ENCODE measurements at places on chromosomes 7 and 10.
A peak's percentile ranks its signal among the peaks of the same experiment; 100 is the strongest.

DNA sequence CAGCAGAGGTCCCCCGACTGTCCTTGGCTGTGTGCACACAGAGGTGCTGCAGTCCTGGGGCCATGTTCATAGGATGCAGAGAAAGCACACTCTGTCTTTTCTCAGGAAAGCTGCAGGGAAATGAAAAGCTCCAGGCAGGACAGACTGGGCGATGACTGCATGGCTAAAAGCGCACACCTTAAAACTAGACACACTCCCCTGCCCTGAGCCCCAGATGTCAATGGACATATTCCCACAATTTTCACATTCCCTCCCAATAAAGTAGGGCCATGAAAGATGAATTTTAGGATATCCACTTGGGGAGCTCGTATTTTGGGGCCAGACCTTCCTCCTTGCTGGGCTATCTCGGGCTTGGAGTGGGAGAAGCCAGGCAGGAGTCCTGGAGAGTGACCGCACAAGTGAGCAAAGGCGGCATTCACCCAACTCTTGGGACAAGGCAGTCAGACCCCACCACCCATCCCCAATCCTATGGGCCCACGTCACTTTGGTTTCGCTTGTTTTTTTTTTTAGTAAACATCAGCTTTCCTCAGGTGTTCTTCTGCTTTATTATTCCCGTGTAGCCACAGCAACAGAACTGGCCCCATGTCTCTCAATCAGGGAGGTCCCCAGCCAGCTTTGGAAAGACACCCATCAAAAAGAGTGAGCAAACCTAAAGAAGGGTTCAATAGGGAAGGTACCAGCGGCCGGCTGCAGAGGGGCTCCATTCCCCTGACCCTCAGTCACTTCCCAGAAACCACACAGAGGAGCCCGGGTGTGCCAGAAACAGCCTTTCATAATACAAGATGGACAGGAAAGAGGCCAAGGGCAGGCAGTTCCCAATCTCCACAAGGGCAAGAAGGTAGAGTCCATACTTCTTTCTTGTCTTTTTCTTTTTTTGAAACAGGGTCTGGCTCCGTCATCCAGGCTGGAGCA is 12.7 kb downstream of the GPRIN2 start:
- DNase-seq: no peak

GRCh38 chr10:63767138-63767801 is 246.1 kb downstream of the REEP3 start:
- DNase-seq: no peak

DNA sequence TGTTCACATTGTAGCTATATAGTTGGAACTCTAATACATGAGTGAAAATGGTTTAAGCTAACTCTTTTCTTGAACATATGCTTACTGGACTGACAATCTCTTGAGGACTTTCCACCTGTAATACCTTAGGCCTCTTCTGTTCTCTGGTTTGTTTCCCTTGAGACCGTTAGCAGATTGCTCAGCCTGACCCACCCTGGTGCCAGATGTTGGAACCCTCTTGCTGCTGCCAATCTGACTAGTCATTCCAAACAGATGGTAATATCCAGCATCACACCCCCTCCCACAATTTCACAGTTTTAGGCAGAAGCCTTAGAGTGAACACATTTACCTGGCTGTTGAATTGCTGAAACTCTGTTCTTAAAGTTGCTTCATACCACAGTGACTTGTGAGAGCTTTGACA is 18.7 kb downstream of the CALD1 start:
- no peak for DNase-seq

DNA sequence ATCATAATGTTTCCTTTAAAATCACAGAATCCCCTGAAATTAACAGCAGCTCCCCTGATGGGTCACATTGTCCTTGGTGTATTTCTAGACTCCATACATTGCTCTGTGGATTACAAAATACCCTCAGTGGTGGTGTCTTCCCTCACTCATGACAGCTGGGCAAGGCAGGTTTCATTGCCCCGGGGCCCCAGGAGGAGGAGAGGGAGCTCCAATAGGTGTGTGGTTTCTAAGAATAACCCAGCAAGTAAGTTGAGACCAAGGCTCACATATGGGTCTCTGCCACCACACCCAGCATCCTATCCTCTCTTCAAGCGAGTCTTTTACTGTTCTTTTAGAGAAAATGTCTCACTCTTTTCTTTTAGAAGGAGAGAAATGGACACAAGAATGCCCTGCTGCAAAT is 63.6 kb downstream of the PKD1L1 start:
- DNase-seq: no peak

GRCh38 chr7:130486954-130487436 is 4.9 kb upstream of the MEST start:
- no peak for DNase-seq

- DNase-seq: no peak
Observed at GRCh38 chr10:86922553-86922961, 34.9 kb downstream of the MMRN2 start.

DNA sequence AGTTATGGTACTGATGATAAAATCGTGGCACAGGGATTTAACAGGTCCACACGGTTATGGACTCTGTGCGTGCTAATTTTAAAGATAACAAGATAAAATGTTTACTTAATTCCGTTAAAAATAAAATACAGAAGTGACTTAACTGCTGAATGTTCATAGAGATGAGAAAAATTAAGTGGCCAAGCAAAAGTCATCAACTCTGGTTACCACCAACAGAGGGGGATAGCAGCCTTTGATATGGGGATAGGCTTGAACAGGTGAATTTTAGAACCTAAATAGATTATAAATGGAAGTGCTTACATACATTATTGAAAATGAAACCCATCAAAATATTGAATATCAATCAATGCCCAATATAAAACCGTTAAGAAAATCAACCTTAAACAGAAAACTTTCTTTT is 245.0 kb downstream of the WDR37 start:
- DNase-seq: no peak

DNA sequence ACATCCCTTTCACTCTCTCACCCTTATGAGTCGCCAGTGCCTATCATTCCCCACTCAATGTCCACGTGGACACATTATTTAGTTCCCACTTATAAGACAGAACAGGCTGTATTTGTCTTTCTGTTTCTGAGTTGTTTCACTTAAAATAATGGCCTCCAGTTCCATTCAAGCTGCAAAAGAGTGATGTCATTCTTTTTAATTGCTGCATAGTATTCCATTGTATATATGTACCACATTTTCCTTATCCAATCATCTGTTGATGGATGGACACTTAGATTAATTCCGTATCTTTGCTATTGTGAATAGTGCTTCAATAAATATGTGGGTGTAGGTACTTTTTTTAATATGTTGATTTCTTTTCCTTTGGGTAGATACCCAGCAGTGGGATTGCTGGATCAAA is 79.1 kb downstream of the ZNF365 start:
- DNase-seq: no peak

- peak; percentile 63 for DNase-seq
Observed at GRCh38 chr10:24901686-24902399, 50.6 kb downstream of the PRTFDC1 start.

DNA sequence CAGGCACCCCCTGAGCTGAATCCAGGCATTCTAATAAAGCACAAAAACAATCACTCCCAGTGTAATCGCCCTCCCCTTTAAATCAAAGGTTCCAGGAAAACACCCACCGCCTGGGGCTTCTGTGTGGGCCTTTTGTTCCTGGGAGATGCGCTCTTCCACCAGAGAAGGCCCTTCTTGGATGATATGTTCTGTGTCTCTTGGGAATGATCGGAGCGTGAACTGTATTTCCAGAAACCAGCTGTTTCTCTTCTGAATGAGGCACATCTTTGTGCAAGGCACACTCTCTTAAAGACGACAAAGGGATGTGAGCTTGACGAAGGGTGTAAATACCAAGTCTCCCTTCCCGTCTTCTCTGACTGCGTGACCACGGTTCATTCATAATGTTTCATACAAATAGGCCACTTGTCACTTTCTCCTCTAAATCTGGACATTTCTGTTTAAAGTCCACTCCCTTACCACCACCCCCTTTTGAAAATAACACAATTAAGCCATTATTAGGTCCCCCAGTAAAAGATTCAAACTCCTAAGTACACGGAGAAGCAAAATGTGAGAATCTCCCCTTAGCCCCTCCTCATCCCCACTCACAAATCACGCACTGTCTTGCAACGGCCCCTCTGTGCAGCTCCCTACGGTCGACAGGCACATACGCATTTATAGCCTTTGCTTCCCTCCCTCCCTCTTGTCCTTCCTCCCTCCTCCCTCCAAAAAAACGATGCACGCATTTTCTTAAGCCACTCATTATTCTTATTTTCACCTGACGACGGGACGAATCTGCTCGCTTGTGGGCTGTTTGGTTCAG is 45.6 kb upstream of the ENO4 start:
- no peak for DNase-seq

DNA sequence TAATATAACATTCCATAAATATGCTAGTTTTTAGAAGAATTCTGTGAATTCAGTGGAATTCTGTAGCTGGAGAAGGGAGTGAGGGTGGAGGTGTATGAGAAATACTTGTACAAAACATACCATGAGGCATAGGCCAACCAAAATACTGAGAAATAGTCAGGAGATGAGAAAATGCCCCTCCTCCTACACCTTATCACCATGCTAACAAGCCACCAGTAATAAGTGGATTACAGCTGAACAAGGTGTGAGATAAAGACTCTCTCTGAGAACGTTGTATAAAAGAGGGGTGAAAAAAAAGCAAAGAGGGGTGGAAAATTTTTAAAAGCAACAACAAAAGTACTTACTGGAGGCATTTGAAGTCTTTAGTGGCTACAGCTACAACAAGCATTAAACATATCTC is 90.4 kb upstream of the IGFBP3 start:
- no peak for DNase-seq

DNA sequence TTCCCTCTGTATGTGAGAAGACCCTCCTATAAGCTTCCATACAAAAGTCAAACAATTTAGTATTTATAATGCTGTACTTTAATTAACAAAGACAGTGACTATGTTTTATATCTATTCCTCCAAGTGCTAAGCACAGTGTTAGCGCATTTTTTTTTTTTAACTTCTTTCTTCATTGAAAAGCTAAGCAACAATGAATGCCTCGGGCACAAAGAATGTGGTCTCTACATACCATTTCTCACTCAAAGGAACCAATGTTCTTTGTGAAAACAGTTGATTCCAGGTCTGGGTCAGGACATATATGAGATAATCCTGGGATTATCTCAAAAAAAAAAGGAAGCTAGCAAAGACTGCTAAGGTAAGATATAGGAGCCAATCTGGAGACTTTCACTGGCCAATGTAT is 26.2 kb upstream of the REEP3 start:
- no peak for DNase-seq

DNA sequence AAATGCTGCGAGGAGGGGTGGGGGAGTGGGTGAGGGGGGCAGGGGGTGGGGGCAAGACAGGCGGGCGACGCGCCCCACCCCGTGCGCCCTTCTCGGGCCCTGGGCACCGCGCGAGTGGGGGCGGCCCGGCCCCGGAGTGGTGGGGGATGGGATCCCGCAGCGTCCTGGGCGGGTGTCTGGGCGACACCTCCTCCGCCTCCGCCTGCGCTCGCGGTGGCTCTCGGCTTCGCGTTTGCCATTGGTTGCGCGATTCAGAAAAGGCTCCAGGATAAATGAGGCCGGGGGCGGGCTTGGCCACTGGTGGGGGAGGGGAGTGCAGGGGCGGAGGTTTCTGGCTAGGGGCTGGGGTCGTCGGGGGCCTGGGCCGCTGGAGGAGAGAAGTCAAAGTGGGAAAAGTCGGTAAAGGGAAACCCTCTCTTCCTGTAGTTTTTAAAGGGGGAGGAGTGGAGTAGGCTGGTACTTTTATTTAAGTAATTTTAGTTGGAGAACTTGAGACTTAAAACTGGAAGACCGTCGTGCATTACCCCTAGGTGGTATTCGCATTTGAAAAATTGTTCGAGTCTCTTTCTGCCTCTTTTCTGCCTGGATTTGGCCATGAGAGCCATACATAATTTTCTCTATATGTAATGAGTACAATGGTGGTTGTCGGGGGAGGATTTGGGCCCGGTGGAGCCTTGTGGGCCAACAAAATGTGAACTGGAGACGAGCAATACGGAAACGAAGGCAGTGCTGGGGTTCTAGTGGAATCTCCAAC is 992 bp upstream of the IGF2BP3 start:
- peak; percentile 92 for DNase-seq

DNA sequence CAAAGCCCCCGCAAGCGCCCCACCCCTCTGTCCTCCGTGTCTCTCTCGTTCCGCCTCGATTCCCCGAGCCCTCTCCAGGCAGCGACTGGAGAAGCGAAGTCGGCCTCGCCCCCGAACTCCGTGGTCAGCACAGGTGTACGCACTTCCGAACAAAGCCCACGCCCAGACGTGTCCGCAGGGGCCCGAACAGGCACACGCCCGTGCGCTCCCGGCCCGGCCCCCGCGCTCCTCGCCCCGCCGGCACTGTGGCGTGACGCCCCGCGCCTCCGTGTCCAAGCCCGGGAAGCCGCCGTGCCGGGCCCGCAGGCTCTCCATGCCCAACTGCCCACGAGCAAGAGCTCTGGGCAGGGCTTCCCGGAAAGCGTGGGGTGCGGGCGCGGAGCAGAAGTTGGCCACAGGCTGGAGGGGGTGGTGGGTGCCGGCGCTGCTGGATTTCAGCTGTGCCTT is 662 bp downstream of the NRCAM start:
- no peak for DNase-seq

GRCh38 chr7:55100544-55101327 is 81.9 kb downstream of the EGFR start:
- no peak for DNase-seq

- DNase-seq: no peak
Observed at GRCh38 chr7:84077336-84077735, 117.3 kb downstream of the SEMA3A start.

GRCh38 chr10:124417895-124418725 is 613 bp downstream of the OAT start:
- DNase-seq: peak; percentile 43

Measured in GM06990 (cell line).